Activated naive CD8-positive, alpha-beta T cell treated with anti-CD3 and anti-CD28 coated beads, Interleukin-2, amount 50 U/mL, for 24 hours (primary cell): ENCODE measurements at places on chromosomes 12 and 14.
A peak's percentile ranks its signal among the peaks of the same experiment; 100 is the strongest.

- DNase-seq: no peak
These were observed 108.7 kb upstream of the PRICKLE1 start for GRCh38 chr12:42698213-42698612.

DNA sequence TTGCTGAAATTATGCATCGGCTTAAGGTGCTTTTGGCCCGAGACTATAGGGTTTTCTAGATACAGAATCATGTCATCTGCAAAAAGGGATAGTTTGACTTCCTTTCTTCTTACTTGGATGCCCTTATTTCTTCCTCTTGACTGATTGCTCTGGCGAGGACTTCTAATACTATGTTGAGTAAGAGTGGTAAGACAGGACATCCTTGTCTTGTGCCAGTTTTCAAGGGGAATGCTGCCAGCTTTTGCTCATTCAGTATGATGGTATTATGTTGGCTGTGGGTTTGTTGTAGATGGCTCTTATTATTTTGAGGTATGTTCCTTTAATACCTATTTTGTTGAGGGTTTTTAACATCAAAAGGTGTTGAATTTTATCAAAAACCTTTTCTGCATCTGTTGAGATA is 8.3 kb downstream of the BMAL2 start:
- DNase-seq: no peak

DNA sequence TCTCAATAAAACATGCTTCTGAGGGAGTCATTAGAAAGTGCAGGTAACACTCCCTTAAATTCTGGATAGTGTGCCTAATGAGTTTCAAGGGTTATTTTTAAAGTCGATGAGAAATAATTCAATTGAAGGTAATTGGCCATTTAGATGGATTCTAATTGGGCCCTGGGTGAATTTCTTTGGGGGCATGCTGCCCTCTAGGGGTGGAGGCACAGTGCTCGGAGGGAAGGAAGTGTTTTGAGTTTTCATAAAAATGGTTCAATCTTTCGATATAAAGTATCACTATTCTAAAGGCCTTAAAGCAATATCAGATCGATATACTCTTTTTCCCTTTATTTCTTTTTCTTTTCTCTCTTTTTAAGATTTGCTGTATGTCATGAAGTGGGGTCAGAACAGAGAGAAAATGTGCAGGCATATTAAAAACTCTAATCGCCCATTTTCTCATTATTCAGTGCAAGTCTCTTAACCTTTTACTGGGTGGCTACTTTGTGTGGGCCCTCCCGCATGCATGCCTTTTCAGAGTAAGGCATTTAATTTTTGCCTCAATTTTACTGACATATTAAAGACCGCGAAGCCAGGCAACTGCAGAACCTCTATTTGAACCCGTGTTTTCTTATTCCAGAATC is 25.5 kb downstream of the NKX2-8 start:
- DNase-seq: peak; percentile 40

DNA sequence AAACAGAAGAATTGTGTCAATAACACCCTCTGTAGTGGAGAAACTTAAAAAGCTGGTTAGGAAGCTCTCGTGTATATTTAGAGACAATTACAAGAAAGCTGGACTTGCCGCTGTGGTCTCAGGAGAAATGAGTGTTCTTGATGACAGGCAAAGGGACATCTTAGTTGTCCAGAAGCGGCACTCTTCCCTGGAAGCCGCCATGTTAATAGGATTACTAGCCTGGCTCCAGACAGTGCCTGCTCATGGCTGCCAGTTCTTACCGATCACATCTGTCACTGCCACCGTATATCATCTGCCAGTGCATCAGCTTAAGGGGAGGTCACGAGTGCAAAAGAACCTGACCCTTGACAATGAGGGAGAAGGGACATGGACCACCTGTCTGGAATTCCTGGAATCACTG is 48.9 kb downstream of the C14orf132 start:
- no peak for DNase-seq

DNA sequence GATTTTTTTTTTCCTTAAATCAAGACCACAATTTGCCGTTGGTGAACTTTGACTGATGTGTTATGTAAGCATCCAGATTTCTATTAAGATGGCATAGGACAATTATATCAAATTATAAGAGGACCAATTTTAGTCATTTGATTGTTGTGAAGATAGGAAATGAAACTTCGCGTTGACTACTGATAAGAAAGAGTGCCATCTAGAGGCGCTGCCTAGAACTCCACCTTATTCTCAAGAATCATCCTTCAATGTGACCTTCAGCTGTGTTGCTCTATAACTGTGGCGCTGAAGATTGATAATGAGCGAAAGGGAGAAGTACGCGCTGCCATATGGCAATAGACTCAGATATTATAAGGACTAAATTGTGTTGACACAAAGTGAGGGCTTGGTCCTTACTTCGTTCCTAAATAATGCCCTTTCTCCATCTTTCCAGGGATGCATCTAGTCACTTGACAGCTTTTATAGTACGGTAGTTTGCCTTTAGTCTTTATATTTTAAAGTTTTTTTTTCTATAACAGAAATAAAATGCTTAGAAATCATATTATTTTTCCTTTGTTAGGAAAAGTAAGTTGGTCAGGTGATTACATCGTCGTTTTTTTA is 350.8 kb upstream of the STXBP6 start:
- peak; percentile 49 for DNase-seq

GRCh38 chr12:5621329-5621728 is 189.4 kb downstream of the NTF3 start:
- DNase-seq: no peak

GRCh38 chr14:33737446-33737845 is 213.4 kb downstream of the EGLN3 start:
- DNase-seq: no peak

DNA sequence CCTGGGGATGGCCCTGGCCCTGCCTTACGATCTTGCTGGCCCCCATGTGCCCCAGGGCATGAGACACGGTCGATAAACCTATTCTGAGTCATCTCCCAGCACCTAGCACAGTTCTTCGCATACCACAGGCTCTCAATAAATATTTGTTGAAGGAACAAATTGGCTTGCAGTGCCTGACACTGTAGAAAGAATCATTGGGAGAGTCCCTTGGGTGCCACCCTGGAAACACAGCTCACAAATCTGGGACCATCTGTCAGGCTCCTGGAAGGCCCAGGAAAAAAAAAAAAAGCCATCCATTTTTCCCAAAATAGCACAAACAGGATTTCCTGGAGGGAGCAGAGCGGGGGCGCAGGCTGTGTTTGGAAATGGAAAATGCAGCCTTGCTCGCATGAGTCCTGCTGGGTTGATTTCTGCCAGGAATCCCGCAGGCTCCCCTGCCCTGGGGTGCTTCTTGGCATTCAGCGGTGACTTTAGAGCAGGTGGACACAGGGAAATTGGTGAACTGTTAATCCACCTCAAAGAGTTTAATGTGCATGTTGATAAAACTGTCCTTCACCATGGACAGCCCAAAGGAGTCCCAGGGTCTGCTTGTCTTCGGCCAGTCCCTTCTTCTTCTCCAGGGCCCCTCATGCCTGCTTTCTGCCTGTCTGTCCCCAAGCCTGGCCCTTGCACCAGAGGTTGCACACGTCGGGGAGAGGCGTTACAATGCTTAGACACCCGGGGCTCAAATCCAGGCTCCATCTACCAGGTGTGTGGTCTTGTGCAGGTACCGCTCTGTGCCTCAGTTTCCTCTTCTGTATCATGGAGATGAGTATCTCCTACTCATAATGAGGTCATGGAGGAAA is 106.1 kb upstream of the RFLNA start:
- DNase-seq: no peak
